ENCODE measurements at places on chromosomes 7 and 10.
A peak's percentile ranks its signal among the peaks of the same experiment; 100 is the strongest.

DNA sequence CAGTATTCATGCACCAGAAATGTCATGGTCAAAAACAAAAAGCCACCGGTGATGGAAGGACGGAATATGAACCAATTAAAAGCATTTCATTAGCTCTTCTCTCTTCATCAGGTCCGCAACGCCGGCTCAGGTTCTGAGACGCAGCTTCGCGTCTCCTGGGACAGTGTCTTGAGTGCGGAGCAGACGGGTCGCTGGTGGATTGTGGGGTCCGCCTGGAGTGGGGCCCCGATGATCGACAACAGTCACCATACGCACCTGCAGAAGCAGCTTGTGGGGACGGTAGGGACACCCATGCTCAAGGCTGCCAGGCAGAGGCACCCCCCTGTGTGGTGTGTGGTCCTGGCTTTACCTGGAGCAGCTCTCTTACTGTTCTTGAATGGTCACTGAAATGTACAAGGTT, 13.4 kb downstream of the NOM1 start:
- DNase-seq: no peak

- DNase-seq: no peak
Measured at GRCh38 chr10:33229949-33230267, 104.6 kb downstream of the NRP1 start.

- DNase-seq: no peak
Measured at GRCh38 chr7:96989859-96990317, 15.5 kb upstream of the DLX6 start.

- no peak for DNase-seq
Measured at GRCh38 chr10:96706331-96706853, 13.9 kb downstream of the PIK3AP1 start.

- DNase-seq: no peak
Measured at GRCh38 chr7:32887395-32887794, 4.2 kb downstream of the KBTBD2 start.

- no peak for DNase-seq
Measured at GRCh38 chr10:1954300-1954699, 217.0 kb upstream of the ADARB2 start.

- no peak for DNase-seq
Measured at GRCh38 chr10:118729641-118730258, 25.0 kb downstream of the CACUL1 start.

DNA sequence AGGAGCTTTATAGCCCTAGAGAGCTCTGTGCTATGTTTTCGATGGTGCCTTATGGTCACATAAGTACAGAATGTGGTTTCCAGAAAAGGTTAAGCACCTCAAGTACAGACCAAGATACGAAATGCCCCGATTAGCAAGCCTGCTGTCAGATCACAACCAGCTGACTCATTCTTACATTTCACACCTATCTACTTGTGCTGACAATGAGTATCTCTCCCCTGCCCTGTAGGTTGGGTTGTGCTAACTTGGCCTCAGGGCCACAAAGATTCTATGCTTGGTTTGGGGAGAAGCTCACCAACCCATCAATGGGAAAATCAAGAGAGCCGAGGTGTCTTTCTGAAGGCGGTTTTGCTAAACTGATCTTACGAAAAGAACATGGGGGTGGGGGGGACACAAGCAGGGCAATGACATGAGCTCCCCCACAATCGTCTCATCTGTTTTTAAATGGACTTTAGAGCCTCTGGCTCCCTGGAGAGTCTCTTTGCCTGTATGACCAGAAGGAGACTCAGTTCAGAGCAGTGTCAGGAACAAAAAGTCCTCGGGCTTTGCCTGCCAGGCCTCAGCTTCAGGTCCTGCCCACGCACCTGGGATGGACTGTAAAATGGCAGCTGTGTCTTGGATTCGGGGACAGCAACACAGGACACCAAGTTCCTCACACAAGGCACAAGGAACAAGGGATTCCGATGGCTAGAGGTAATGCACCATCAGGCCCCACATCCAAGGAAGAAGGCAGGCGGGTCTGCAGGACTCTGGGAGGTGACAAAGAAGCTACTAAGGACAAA, 55.1 kb downstream of the FAM53B start:
- DNase-seq: no peak

DNA sequence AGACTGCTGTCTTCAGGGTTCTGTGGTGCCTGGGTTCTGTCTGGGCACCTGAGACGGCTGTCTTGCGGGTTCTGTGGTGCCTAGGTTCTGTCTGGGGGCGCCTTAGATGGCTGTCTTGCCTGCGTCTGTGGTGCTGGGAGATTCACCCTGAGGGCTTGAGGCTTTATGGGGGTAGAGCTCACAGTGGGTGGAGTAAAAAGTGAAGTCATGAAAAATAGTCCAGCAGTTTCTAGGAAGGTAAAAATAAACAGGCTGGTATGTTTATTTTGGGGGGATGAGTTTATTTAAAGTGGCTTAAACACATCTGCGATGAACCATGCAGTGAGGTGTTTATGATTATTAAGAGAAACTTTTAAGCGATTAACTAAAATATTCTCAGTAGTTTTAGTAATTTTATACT, 64.2 kb downstream of the NKX6-2 start:
- DNase-seq: peak; percentile 41

DNA sequence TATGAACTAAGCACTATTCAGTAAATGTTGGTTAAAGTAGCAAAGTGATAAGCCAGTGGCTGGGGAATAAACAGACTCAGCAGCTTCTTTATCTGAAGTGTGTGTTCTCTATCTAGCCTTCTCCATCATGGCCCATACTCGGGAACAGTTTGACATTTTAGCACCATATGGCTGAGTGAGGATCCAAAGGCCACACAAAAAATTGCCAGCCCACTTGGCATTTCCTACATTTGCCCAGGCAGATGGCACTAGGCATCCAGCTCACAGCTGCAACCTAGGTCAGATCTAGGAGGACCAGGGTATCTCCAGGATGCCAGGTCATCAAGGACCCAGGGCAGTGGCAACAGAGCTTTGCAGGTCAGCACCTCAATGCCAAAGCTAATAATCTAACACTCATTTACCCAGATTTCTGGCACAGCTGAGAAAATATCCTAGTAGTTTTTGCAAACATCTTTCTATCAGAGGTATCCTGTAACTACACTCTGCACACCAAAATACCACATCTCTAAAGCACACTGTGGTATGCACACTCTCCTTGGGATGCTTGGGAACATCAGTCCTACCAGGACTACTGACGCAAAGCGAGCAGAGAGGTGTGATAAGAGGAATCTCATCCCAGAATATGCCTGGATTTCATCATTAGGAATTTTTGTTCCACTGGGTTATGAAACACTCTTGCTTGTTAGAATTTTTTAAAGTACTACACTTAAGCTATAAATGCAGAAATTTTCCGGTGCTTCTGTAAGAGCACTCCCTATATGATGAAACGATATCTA, 61.7 kb downstream of the DOCK4 start:
- DNase-seq: no peak

GRCh38 chr7:151699147-151699927, 177.6 kb downstream of the PRKAG2 start:
- peak; percentile 98 for DNase-seq

DNA sequence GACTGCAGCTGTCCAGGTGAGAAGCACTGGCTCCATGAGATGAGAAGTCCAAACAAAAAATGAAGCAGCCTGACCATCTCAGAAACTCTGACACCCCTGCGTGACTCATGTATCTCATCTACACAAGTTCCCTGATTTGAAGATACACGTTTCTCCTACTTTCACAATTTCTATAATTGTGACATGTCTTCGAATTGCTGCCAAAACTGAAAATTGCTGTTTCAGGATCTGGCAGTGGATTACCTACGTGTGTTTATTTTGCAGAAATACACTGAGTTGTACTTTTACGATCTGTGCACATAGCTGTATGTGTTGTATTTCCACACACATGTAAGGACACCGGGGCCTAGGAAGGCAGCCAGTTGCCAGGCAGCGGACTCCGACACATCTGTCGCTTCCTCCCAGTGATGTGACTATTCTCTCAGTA, 53.2 kb downstream of the LARP4B start:
- no peak for DNase-seq

- DNase-seq: peak; percentile 8
Measured at GRCh38 chr10:9301148-9301547, 1246.7 kb downstream of the GATA3 start.

DNA sequence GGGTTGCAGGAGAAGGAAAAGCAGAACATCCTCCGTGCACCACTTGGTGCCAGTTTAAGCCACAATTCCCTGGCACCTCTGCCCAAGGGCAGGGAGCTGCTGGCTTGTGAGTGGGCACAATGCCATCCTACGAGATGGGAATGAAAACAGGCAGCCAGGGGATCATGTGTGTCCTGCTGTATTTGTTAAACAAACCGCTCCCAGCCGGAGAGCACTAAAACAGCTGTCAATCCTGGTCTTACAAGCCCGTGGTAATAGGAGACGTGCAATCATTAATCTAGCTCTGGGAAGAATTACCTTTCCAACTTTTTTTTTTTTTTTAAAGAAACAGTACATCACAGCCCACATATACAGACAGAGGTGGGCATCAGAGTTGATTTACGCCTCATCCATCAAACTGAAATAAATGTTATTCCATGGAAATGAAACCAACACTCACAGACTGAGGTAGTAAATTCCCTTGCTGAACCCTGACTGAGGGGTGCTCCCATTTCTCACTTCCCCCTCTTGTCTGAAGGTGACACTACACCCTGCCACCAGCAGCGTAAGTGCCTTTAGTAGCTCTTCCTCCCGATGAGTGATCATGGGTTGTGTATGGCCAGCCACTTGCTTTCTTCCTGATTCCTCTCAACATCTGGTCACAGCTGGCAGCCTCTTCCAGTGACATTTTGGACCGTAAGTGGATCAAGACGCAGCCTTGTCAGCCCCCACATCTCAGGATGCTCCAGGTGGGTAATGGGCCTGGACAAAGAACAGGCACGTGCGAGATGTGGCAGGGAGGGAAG, 143.8 kb downstream of the TEX36 start:
- DNase-seq: no peak

- no peak for DNase-seq
Measured at GRCh38 chr10:38025283-38025682, 14.8 kb downstream of the ZNF33A start.

DNA sequence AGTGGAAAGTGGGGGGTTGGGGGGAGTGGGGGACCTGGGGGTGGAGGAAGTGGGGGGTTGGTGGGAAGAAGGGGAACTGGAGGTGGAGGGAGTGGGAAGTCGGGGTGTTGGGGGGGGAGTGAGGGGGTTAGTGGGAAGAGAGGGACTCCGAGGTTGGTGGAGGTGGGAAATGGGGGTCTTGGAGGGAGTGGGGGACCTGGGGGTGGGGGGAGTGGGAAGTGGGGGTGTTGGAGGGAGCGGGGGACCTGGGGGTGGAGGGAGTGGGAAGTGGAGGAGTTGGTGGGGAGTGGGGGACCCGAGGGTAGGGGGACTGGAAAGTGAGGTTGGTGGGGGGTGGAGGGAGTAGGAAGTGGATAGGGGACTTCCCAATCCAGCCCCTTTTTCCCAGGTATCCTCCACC, 906 bp upstream of the MMD2 start:
- DNase-seq: no peak

GRCh38 chr10:127338399-127339110, 142.2 kb upstream of the INSYN2A start:
- DNase-seq: no peak

DNA sequence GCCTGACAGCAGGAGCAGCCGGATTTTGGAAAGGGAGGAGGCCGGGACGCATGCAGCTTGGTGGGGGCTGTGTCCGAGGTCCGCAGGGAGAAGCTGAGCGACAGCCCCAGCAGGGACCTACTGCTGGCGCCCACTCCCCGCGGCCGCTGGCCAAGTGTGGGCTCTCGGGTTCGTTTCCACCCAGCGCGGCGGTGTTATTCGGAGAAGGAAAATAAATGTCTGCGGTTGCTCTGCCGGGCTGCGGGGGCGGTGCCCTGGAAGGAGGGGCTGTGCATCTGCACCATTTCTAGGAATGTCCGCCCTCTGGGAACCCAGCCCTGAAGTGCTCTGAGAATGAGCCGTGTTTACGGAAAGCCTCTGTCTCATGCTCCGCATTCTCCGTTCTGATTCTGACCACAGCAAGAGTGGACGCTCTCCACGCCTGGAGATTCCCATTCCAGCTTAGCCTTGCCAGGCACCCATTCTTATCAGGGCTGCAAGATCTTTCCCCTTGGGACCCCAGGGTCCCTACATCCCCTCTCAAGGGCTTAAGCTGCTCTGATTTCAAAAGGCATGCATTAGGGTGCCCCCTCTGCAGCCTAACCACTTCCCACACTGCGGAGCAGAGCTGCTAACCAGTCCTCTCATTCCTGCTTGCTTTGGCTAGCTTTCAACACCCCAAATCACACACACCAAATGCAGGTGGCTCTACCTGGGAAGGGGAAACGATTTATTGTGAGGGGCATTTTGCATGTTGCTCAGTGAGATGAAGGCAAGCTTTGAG, 256.6 kb upstream of the GLI3 start:
- peak; percentile 92 for DNase-seq

DNA sequence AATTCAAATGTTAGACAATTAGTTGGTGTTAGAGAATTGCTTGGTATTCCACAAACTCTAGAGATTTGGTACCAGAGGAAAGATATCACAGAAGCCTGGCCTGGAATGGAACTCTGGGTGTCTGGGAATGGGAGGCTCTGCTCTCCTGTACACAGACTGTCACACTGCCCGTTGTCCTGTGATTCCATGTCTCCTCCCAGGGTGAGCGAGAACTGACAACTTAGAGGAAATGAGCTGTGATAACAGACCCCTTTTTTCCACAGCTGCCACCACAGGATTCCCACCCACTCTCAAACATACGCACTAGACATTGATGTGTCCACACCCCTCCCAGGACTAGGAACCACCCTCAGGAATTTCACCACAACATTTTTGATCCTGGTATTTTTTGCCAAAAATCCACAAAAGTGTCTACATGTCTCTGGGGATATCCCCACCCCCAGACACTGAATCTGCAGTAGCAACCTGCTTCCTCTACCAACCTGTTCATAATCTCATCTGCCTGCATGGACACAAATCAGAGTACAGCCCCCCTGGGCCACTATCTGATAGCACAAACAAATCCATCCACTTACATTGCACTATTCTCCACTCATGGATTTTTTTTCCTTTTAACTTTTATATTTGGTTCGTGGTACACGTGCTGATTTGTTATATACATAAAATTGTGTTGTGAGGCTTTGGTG, 4.7 kb downstream of the ZNF273 start:
- DNase-seq: no peak

DNA sequence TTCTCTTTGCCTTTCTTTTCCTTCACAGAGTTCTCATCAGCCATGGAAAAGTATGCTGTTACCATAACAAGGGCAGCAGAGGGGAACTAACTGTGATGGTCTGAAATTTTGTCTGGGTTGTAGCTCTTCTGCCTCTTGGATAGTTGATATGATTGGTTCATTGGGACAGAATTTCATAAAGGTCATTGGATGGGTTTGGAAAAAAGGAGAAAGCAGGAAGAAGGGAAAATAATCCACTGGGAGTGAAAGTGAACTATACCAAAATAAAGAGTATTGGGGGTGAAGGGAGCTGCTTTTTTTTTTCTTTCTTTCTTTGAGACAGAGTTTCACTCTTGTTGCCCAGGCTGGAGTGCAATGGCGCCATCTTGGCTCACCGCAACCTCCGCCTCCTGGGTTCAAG, 5.8 kb downstream of the EIF4EBP2 start:
- no peak for DNase-seq

DNA sequence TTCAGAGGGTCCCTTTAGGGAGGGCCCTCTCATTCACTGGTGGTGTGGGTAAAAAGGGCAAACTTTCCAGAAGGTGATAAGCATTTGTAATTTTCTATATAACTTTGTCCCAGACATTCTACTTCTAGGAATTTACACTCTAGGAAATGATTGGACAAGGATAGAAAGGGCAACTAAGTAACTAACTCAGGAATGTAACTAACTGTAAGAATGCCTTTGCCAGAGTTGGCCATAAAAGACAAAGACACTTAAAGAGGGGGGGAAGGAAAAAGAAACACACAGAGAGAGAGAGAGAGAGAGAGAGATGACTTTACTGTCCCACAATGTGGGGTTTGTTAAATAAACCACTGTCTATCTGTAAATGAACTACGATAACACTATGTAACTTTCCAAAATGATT, 38.5 kb upstream of the ITPRID1 start:
- DNase-seq: no peak
